ENCODE measurements at places on chromosomes 6 and 20.

DNA sequence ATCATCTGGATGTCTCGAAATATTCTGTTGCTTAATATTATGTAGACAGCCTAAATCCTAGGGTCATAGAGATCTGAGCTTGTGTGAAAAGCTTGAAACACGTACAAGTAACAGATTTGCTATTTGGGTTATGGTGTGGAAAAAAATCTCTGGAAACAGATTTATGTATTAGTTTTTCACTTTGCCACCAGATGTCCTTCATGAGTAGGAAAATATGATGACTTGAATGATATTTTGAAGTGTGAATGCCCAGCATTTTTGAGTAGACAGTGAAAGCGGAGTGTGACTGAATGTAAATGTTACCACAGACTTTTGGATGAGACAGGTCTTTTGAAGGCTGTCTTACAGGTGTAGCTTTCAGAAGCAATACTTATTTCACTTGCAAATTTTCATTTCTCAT lies 4.2 kb upstream of the BMP6 start:
- DNase-seq: no peak

DNA sequence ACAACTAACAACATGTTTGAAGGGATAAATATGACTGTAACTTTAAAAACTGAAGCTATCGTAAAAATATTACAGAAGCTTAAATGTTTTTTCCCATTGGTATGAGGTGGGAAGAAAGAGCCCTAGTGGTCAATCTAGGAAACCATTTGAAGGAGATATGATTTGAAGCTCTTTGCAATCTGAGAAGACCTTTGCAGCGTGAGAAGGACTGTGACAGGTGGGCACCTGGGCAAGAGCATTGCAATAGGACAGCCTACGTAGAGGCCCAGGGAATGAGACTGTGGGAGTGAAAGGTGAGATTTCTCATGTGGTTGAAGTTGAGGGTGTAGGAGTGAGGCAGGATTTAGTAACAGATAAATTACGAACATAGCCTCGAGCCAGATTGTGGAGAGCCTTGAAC lies 108.0 kb upstream of the PDE7B start:
- no peak for DNase-seq

DNA sequence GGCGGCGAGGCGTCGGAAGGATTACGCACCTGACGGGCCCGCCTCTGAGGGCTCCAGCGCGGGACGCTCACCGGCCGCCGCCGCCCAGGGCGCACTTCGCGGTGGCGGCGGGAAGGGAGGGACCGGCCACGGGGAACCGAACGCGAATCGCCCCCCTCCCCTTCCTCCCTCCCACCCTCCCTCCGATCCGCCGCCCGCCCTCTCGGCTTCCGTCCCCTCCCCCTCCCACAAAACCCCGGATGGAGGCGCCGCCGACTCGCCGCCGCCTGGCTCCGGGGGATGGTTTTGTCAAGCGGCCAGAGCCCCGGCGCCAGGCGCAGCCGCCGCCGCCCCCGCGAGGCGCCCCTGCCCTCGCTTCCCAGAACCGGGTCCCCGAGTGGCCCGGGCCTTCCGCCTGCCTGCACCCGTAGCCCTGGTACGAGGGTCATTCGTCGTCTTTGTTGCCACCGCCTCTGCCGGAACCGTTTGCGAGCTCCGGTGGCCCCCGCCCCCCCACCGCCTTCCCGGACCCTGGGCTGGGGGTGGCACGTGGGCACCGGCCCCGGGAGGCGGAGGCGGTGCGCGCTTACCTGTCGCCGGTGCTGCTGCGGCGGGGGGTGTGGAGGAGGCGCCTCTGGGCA lies 398 bp downstream of the ZBTB2 start:
- peak; percentile 33 for DNase-seq

- DNase-seq: no peak
Observed at GRCh38 chr6:43125555-43125954, 45.5 kb upstream of the SRF start.

- no peak for DNase-seq
Observed at GRCh38 chr6:161186173-161186769, 87.6 kb downstream of the AGPAT4 start.

DNA sequence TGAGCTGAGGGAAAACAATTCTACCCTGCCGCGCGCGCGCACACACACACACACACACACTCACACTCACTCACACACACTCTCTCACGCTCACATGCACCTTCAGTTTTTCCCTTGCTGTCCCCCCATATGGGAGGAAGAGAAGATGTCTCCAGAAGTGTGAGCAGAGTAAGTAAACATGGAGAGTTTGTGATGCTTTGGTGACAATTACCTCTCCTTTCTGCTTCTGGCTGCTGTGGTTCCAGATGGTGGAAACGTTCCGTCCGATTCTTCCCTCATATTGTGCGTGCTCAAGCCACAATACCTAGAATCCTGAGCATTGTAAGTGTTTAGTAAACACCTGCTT lies 86.7 kb downstream of the LINC00237 start:
- no peak for DNase-seq

GRCh38 chr6:161405418-161405817 lies 131.6 kb upstream of the AGPAT4 start:
- no peak for DNase-seq

Measured in hypothalamus (tissue), 51 donors.